Left lung (tissue), 14 donors: ENCODE measurements at places on chromosomes 5 and 9. TPM values are rescaled to one million over a fixed set of nuclear protein-coding genes. Genes with fewer than 3 reads are reported as not detected.

The SUSD3 gene
- 4.3 TPM for polyA plus RNA-seq

The TTC39B gene
- polyA plus RNA-seq: 12.8 TPM

The CATSPER3 gene
- 0.81 TPM for polyA plus RNA-seq

The ANKRD31 gene
- polyA plus RNA-seq: 0.52 TPM

The DMXL1 gene
- 39.3 TPM for polyA plus RNA-seq

The TTC16 gene
- polyA plus RNA-seq: 0.47 TPM

The SLC46A2 gene
- 1.0 TPM for polyA plus RNA-seq

The SPATA9 gene
- polyA plus RNA-seq: 0.91 TPM

The SPINK7 gene
- polyA plus RNA-seq: 0.63 TPM

The CHSY3 gene
- polyA plus RNA-seq: 6.2 TPM

The IFNK gene
- polyA plus RNA-seq: 0.14 TPM

The SPINK9 gene
- polyA plus RNA-seq: 0.87 TPM

The PTGR1 gene
- polyA plus RNA-seq: 77.4 TPM

The NR2F1-AS1 gene
- polyA plus RNA-seq: 66.3 TPM

The C1QTNF3 gene
- 26.3 TPM for polyA plus RNA-seq

The TBC1D9B gene
- polyA plus RNA-seq: 90.3 TPM

The ZFP2 gene
- 8.9 TPM for polyA plus RNA-seq

The MLANA gene
- 1.5 TPM for polyA plus RNA-seq

The DDX4 gene
- 0.10 TPM for polyA plus RNA-seq

The TMEM167A gene
- polyA plus RNA-seq: 75.3 TPM

The WNT8A gene
- not detected for polyA plus RNA-seq

The F12 gene
- 0.35 TPM for polyA plus RNA-seq

The PARP8 gene
- polyA plus RNA-seq: 23.0 TPM

The TRAPPC13 gene
- polyA plus RNA-seq: 33.7 TPM

The NSMF gene
- 46.5 TPM for polyA plus RNA-seq

The CDO1 gene
- polyA plus RNA-seq: 59.5 TPM

The NDST1 gene
- polyA plus RNA-seq: 62.6 TPM

The INSL6 gene
- 0.30 TPM for polyA plus RNA-seq

The PCDHGA4 gene
- polyA plus RNA-seq: 2.9 TPM

The MARCHF11 gene
- not detected for polyA plus RNA-seq

The HTR4 gene
- polyA plus RNA-seq: 0.74 TPM

The SLC35D2 gene
- polyA plus RNA-seq: 30.4 TPM

The SREK1IP1 gene
- polyA plus RNA-seq: 22.3 TPM

The PLAC8L1 gene
- 1.8 TPM for polyA plus RNA-seq

The SLC25A25 gene
- 12.1 TPM for polyA plus RNA-seq

The CAPSL gene
- polyA plus RNA-seq: 2.7 TPM

The GKAP1 gene
- 13.2 TPM for polyA plus RNA-seq

The PNPLA7 gene
- polyA plus RNA-seq: 3.3 TPM

The IL4 gene
- polyA plus RNA-seq: not detected

The CEP78 gene
- polyA plus RNA-seq: 38.4 TPM
